ENCODE measurements at places on chromosomes 4 and X.

- DNase-seq: peak; percentile 40
Measured at GRCh38 chrX:24426340-24426913, 38.7 kb upstream of the PDK3 start.

- DNase-seq: peak; percentile 17
Measured at GRCh38 chr4:106707776-106708463, 328.2 kb downstream of the DKK2 start.

GRCh38 chrX:15804563-15804962 lies 14.3 kb downstream of the ZRSR2 start:
- no peak for DNase-seq

GRCh38 chrX:153600032-153600373 lies 1.1 kb upstream of the CCNQ start:
- DNase-seq: peak; percentile 23

DNA sequence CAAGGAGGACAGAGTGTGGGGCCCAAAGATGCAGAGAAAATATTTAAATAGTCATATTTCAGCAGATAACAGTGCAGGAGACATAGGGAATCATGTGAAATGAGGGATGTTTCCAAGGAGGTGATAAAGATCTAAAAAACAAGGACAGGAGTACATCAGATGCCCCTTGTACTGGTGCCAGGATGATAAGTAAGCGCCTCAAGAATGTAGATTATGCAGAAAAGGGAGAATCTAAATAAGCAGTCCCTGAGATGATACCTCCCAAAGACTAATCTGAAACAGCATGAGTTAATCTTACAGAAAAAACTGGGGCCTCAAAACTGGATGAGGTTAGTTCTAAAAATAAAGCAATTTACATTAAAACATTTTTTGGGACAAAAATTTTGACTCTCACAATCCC lies 136.1 kb upstream of the WDFY3 start:
- DNase-seq: peak; percentile 9

DNA sequence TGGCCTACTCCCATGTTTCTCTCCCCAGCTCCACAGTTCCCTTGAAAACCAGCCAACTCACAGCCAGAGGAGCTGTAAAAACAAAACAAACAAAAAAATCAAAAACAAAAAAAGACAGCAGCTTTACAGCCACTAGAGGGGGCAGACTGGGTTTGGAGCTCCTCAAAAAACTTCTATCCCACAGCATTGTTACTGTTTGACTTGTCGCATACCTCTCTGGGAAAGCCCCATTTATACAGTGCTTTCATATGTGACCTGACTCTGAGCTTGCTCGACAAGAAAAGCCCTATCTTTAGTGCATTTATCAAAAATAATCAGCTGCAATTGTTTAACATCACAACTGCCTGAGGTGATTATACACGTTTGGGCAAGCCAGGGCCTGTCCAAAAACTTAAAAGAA lies 21.6 kb downstream of the TSPAN6 start:
- peak; percentile 63 for DNase-seq

All from ELR (cell line).